ENCODE measurements at places on chromosomes 4 and X.

GRCh38 chrX:103608306-103608963 is 672 bp downstream of the TCEAL3 start:
- peak; percentile 9 for DNase-seq

DNA sequence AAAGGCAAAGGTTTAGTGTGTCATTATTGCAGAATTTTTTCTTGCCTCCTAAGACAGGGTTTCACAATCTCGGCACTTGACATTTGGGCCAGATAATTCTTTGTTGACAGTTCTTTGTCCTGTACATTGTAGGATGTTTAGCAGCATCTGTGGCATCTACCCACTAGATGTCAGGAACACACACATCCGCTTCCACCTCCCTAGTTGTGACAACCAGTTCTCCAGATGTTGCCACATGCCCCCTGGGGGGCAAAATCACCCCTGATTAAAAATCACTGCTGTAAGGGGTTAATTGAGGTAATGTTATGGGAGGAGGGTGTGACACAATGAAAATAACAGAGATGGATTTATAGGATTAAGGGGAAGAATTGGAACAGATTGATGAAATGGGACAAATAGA is 75.3 kb downstream of the HMGB2 start:
- DNase-seq, result no peak

DNA sequence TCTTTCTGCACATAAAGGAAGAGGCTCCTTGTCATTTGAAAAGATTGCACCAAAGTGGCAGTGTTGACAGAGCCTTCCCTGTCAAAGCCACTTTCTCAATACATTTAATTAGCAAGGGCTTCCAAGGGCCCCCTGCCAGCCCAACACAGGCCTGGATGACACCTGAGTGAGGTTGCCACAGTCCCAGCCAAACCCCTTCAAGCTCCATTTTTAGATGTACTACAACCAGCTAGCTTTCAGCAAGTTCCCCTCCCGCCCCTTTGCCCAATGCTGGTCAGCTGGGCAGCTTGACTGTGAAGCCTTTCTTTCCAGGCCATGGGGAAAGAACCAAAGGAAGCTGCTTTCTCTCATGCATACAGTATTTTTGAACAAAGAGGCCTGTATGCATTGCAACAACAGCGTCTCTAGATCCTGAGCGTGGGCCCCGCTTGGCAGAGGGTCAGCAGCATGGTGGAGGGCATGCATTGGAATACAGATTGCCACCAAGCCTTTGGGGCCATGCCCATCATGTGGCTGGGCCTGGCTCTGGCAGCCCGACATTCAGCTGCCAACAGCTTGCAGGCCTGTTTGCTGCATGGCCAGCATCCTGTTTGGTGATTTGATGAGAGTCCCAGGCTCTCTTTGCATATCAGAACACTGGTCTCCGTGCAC is 261.1 kb upstream of the GATB start:
- DNase-seq, result no peak

GRCh38 chrX:133414406-133415275 is 648 bp downstream of the GPC4 start:
- peak; percentile 8 for DNase-seq

GRCh38 chrX:118864063-118864635 is 40.5 kb downstream of the ZCCHC12 start:
- DNase-seq, result no peak

GRCh38 chr4:108988464-108989195 is 225.8 kb upstream of the ETNPPL start:
- DNase-seq, result no peak

GRCh38 chr4:41792166-41792565 is 43.6 kb upstream of the PHOX2B start:
- DNase-seq, result no peak

DNA sequence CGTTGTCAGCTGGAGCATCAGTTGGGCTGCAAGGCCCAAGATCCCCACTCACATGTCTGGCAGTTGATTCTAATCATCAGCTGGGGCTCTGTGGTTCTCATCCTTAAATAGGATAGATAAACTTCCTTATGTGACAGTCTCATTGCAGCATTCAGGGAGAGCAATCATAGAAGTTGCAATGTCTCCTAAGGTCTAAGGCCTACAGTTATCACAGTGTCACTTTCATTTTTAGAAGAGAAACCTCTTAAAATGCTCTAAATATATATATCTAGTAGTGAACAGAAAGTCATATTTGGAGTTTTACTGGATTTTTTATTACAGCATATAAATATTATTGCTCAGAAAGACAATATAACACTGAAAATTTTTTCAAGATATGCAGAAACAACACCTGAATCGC is 226.0 kb upstream of the PPP1R2C start:
- no peak for DNase-seq

DNA sequence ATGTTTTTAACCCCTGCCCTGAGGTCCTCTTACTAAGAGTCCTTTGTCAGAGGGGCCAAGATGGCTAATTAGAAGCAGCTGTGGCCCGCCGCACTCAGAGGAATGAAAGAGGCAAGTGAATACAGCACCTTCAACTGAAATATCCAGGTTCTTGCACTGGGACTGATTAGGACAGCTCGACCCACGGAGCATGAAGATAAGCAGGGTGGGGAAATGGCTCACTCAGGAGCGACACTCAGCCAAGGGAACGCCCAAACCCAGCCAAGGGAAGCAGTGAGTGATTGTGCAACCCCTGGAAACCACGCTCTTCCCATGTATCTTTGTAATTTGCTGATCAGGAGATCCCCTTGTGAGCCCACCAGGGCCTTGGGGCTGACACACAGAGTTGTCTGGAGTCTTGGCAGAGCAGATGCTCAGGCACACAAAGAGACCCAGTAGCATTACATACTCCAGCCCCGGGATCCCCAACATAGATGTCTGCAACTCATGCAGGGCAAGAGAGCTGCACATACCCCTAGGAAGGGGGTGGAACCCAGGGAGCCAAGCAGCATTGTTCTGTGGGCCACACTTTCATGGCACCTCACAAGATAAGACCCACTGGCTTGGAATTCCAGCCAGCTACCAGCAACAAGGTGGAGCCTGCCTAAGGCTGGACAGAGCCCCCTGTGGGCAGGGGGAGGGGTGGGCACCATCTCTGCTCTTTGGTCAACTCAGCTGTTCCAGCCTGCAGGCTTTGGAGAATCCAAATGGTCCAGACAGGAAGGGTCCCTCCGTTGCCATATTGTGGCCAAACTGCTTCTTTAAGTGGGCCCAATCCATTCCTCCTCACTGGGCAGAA is 23.3 kb downstream of the F8A3 start:
- DNase-seq, result no peak

DNA sequence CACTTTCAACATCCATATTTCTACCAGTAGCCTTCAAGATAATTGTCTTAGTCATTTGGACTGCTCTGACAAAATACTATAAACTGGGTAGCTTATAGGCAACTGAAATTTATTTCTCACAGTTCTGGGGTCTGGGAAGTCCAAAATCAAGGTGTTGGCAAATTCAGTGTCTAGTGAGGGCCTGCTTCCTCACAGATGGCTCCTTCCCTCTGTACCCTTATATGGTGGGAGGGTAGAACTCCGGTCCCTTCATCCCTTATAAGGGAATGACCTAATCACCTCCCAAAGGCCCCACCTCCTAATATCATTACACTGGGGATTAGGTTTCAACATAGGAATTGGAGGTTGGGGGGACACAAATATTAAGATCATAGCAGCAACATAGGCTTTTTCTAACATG is 7.4 kb upstream of the TBC1D25 start:
- DNase-seq, result no peak

GRCh38 chr4:141416219-141416618 is 195.5 kb downstream of the ZNF330 start:
- DNase-seq, result no peak

GRCh38 chr4:99321241-99322191 is at the start of gene ADH1B:
ADH1B (minus strand) TSS chr4:99321401; CDS start chr4:99321331, 70 bp downstream.
- DNase-seq, result no peak
